ENCODE measurements at places on chromosomes 3 and 15. TPM values are rescaled to one million over a fixed set of nuclear protein-coding genes. Genes with fewer than 3 reads are reported as not detected.

The IGSF11 gene
- not detected for total RNA-seq

The SPSB4 gene
- 0.22 TPM for total RNA-seq

The GOLGA8S gene
- total RNA-seq: 0.55 TPM

The IMPG2 gene
- total RNA-seq: 0.76 TPM

The OR4F15 gene
- total RNA-seq: not detected

The MAPKAPK3 gene
- 18.5 TPM for total RNA-seq

The CMTM7 gene
- total RNA-seq: 47.1 TPM

The SLC9A9 gene
- total RNA-seq: 1.3 TPM

The LPCAT4 gene
- total RNA-seq: 49.3 TPM

DNA sequence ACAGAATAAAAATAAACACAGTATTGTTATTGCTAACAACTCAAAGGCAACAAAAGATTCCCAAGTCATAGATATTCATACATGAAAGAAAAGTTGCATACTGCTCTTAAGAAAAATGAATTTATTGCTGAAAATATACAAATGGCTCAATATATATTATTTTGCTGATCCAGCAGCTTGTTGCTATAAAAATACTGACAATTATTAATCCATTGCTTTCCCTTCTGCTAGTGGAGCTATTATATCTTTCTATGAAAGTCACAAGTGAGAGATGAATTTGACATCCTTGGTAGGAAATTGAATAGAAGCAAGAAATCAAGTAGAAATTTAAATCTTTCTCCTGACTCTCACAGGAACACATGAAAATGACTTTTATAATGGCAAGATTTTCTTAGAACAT lies 179.2 kb upstream of the MBNL1 start:
- H3K27ac ChIP-seq: no peak overlapping the region
- H3K27me3 ChIP-seq: no peaks in the 10 kb centered on the region
- H3K4me1 ChIP-seq: no peaks in the 10 kb centered on the region
- H3K4me3 ChIP-seq: no peak overlapping the region

- no peaks in the 10 kb centered on the region for H3K36me3 ChIP-seq
- peak; percentile 69 for DNase-seq
- no peak overlapping the region for H3K27ac ChIP-seq
- H3K4me3 ChIP-seq: no peak overlapping the region
- H3K4me1 ChIP-seq: no peaks in the 10 kb centered on the region
- H3K27me3 ChIP-seq: no peaks in the 10 kb centered on the region
These were observed 38.0 kb upstream of the COPB2 start for GRCh38 chr3:139427283-139428060.

- H3K27ac ChIP-seq: no peak overlapping the region
- H3K36me3 ChIP-seq: no peaks in the 10 kb centered on the region
These were observed 91.4 kb upstream of the TJP1 start for GRCh38 chr15:29913528-29914135.

- no peaks in the 10 kb centered on the region for H3K36me3 ChIP-seq
- H3K27me3 ChIP-seq: no peaks in the 10 kb centered on the region
- H3K4me3 ChIP-seq: no peak overlapping the region
- no peaks in the 10 kb centered on the region for H3K4me1 ChIP-seq
These were observed 196.3 kb downstream of the DTWD1 start for GRCh38 chr15:49817100-49817499.

DNA sequence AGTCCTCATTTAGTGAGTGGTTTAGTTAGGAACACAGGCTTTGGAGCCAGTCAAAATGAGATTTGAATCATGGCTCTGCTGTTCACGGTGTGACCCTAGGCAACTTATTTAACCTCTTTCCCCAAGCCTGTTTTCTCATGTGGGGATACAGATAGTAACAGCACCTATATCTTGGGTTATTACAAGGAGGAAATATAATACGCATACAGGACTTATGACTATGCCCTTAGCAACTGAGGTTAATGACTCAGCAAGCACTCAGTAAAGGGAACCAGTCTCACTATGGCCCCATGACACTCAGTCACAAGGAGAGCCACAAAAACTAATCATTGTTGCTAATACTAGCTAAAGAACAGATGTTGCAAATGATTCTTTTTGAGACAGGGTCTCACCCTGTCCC lies 45.9 kb downstream of the SUMF1 start:
- no peak for DNase-seq
- H3K27ac ChIP-seq: no peak overlapping the region
- no peaks in the 10 kb centered on the region for H3K27me3 ChIP-seq
- peaks cover 2% of the 10 kb centered on the region for H3K36me3 ChIP-seq
- H3K4me1 ChIP-seq: no peaks in the 10 kb centered on the region

DNA sequence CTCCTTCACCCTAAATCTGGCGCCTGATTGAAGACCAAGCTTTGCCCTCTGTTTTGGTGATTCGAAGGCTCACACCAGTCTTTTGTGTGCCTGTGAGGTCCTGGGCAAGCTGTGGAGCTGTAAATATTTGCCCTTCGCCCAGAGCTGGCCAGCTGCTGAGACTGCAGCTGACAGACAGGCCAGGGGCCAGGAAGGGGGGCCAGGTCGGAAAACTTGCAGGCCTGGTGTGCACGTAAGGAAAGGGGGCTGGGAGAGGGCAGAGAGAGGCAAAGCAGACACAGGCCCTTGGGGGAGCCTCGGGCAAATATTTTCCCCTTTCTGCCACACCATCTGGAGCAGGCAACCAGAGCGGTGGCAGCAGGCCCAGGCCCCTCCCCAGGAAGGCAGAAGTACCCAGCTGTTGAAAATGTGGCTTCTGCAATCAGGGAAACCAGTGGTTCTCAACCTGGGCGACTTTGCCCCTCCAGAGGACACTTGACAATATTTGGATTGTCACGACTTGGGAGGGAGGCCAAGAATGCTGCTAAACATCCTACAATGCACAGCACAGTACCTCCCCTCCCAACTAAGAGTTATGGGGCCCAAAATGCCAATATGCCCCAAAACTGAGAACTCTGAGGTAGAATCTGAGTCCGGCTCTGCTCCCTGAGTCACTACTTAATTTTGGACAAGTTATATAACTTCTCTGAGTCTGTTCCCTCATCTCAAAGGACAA lies 2.5 kb downstream of the PDZRN3 start:
- H3K36me3 ChIP-seq: no peaks in the 10 kb centered on the region
- peaks cover 5% of the 10 kb centered on the region for H3K27me3 ChIP-seq
- no peaks in the 10 kb centered on the region for H3K4me1 ChIP-seq

DNA sequence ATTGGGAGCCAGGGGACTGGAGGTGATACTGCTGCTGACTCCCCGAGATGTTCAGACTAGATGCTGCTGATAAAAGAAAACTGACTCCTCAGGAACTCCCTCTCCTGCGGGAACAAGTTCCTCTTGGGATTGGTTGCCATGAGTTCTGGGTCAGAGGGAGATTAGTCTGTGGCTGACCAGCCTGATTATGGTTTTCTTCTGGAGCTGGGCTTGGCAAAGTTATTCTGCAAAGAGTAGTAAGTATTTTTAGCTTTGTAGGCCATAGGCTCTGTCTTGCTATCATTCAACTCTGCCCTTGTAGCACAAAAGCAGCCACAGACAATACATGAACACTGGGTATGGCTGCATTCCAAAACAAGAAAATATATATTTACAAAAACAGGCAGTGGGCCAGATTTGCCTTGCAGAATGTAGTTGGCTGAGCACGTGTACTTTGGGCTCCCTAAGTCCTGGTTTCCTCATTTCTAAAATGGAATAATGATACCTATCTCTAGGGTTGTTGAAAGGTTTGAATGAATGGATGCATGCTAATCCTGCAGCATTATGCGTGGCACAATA lies 796.8 kb downstream of the AGBL1 start:
- H3K4me3 ChIP-seq: no peak overlapping the region
- no peaks in the 10 kb centered on the region for H3K27me3 ChIP-seq
- H3K36me3 ChIP-seq: no peaks in the 10 kb centered on the region
- no peaks in the 10 kb centered on the region for H3K4me1 ChIP-seq

GRCh38 chr15:63374686-63375520 lies 6.7 kb downstream of the CA12 start:
- no peaks in the 10 kb centered on the region for H3K27me3 ChIP-seq
- no peak overlapping the region for H3K4me3 ChIP-seq
- H3K27ac ChIP-seq: peak overlapping the region; percentile 27

- H3K4me1 ChIP-seq: no peaks in the 10 kb centered on the region
- no peaks in the 10 kb centered on the region for H3K36me3 ChIP-seq
- H3K27ac ChIP-seq: no peak overlapping the region
- no peak for DNase-seq
- H3K4me3 ChIP-seq: no peak overlapping the region
These were observed 1440.1 kb downstream of the OTOL1 start for GRCh38 chr3:162936706-162937105.

DNA sequence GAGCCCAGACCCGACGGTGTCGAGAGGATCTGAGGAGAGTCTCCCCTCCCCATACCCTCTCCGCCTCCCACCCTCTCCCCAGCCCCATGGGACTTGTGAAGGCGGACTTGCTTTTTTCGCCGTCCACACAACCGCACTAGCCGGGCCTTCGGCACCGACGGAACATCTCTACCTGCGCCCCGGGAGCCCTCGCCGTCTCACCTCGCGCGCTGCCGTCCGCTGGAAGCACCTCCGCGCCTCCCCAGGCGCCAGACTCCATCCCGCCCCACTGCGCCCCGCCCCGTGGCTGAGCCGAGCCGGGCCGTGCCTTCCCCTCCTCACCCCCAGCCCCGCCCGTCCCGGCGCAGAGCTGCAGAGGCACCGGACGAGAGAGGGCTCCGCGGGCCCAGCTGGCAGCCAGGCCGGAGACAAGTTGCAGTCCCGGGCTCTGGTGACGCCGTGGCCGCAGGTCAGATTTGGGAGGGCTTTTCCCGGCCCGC lies at the start of the genes DUOX1 and DUOXA1:
Gene DUOX1, plus strand, starts transcription at position 344 of the 479 bp plus-strand sequence. CDS start 1,973 bp downstream, outside the sequence.
Gene DUOXA1, minus strand, starts transcription at position 229 of the 479 bp plus-strand sequence. CDS start 6,865 bp downstream, outside the sequence.
- no peak for DNase-seq
- no peak within 1 kb of the TSS for H3K4me3 ChIP-seq
- H3K36me3 ChIP-seq: no peaks in the 10 kb centered on the region
- peaks cover 90% of the 10 kb centered on the region for H3K27me3 ChIP-seq
- H3K4me1 ChIP-seq: no peaks in the 10 kb centered on the region
- H3K27ac ChIP-seq: no peak within 1 kb of the TSS

DNA sequence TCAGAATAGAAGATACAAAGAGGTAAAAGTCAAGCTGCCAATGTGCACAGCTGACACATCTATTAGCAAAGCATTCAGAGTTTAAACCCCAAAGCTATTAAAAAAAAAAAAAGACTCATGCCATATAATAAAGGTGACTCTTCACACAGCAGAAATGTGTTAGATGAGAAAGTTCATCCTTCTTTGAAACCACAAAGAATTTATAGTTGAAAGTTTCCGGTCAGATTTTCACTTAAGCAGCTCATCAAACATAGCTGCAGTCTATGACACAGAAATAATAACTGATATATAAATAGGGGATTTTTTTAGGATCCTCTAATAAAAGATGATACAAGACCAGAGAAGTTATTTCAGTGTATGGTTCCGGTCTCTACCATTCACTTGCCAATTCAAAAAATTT lies 76.6 kb downstream of the WWTR1 start:
- no peaks in the 10 kb centered on the region for H3K27me3 ChIP-seq
- no peak overlapping the region for H3K4me3 ChIP-seq
- no peaks in the 10 kb centered on the region for H3K36me3 ChIP-seq
- DNase-seq: no peak
